ENCODE measurements at places on chromosomes 11 and 22.

GRCh38 chr22:28795071-28795693 lies 5.2 kb downstream of the XBP1 start:
- DNase-seq: no peak

DNA sequence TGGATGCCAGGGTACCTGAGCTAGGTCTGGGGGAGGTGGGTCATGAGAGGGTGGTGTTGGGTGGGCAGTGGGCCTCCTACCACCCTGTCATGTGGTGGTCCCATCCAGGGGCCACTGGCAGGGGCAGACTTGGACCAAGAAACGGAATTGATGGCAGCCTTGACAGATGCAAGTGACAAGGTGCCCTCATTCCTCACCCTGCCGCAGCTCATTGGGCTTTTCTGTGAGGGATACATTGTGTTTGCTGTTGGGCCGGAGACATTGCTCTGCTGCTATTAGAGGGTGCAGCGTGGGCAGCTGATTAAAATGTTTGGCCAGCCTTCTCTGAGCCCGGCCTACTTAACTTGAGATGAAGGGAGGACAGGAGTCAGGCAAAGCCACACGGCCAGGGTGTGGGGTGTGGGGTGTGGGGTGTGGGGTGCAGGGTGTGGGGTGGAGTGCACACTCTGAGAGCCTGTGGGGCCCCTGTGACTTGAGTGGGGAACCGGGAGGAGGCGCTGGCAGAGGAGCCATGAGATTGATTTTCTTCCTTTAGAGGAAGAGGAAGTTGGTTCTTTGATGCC lies 351.5 kb downstream of the TBC1D22A start:
- DNase-seq: no peak

- no peak for DNase-seq
Observed at GRCh38 chr11:20600020-20600346, 575 bp downstream of the SLC6A5 start.

GRCh38 chr22:30866216-30866615 lies 102.4 kb downstream of the MORC2 start:
- DNase-seq: no peak

- no peak for DNase-seq
Observed at GRCh38 chr11:78783846-78784245, 209.2 kb upstream of the NARS2 start.

- peak; percentile 9 for DNase-seq
Observed at GRCh38 chr11:5363679-5364078, 12.4 kb downstream of the OR51B6 start.

DNA sequence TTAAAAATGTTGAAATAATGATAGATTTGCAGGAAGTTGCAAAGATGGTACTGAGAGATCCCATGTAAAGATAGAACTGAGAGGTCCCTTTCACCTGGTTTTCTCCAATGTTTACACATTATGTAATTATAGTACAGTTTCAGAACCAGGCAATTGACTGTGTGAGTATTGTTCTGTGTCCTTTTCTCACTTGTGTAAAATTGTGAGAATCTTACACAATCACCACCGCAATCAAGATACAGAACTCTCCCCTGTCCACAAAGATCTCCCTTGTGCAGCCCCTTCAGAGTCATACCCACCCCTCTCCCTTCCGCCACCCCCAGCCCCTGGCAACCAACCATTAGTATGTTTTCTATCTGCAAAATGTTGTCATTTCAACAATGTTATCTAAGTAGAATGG lies 119.8 kb upstream of the NAV2 start:
- DNase-seq: peak; percentile 16

Measured in NCI-H1417 (cell line).